ENCODE measurements at places on chromosomes 4 and X. TPM values are rescaled to one million over a fixed set of nuclear protein-coding genes. Genes with fewer than 3 reads are reported as not detected.

DNA sequence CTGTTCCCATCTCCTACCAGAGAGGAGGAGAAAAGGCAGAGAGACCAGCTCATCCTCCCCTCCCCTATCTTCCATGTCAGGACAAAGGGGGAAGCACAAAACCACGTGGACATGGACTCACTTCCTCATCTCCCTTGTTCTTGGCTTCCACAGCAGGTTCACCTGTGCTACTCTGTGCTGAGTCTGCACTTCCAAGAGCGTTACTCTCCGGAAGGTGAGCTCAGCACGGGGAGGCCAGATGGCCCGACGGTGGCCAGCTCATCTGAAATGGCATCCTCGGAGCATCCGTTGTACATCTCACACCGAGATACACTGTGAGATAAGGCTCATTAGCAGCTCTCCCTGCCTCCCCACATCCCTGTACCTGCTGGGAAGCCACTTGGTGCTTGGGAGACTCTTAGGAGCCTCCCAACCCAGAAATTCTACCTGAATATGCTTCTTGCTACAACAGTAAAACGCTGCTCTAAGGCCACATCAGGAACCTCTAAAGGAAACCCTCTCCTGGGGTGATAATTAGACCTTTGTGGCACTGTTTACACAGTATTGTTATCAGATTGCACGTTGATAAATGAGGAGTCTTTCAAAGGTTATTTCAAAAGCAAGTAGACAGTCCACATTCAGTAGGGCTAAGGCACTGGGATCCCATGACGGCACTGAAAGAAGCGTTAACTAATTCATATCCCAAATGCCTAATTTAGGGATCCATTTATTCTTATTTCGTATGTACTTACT, 19.4 kb downstream of the LGI2 start:
- no peak for DNase-seq
- peaks cover 10% of the 10 kb centered on the region for H3K27me3 ChIP-seq
- no peak overlapping the region for H3K4me3 ChIP-seq
- no peaks in the 10 kb centered on the region for H3K4me1 ChIP-seq

GRCh38 chrX:148310426-148311165, 189.8 kb upstream of the AFF2 start:
- H3K27ac ChIP-seq, result no peak overlapping the region
- no peaks in the 10 kb centered on the region for H3K4me1 ChIP-seq
- no peak overlapping the region for H3K4me3 ChIP-seq
- H3K36me3 ChIP-seq, result no peaks in the 10 kb centered on the region
- no peaks in the 10 kb centered on the region for H3K27me3 ChIP-seq
- DNase-seq, result no peak

DNA sequence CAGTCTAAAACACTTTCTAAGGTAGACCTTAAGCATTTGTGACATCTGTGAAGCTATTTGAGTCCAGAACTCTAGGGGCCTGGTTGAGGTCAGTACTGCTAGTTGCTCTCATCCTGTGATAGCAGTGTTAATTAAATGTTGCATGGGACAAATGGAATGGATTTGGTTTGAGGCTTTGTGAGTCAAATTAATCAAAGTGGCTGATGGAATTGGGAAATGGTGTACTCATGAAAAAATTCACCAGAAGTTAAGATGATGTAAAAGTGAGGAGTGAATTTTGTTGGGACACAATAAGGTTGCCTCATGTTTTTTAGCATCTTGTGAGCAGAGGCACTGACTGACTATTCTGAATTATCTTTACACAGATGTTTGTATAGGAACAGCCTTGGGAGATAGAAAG, 99.2 kb upstream of the ARSJ start:
- no peaks in the 10 kb centered on the region for H3K27me3 ChIP-seq
- H3K4me3 ChIP-seq, result no peak overlapping the region
- H3K36me3 ChIP-seq, result no peaks in the 10 kb centered on the region
- no peak overlapping the region for H3K27ac ChIP-seq
- peaks cover 15% of the 10 kb centered on the region for H3K4me1 ChIP-seq
- DNase-seq, result no peak

DNA sequence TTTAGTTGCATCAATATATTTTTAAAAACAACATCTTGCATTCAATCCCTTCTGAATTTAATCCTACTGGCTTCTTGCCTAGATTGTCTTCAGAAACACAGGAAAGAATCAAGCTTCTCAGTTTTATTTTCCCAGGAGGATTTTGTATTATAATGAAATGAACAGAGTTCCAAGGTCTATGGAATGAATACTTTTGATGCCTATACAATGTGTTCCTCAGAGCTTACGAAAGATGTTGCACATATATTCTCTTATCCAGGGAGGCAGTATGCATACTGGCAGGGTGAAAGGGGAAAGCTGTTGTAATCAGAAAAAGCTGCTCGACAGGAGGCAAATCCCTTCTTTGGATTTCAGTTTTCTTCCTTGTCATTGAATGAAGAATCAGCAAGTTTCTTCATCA, 8.8 kb downstream of the TMPRSS11D start:
- no peak overlapping the region for H3K4me3 ChIP-seq
- H3K27me3 ChIP-seq, result no peaks in the 10 kb centered on the region
- no peaks in the 10 kb centered on the region for H3K4me1 ChIP-seq
- no peak overlapping the region for H3K27ac ChIP-seq
- H3K36me3 ChIP-seq, result no peaks in the 10 kb centered on the region

DNA sequence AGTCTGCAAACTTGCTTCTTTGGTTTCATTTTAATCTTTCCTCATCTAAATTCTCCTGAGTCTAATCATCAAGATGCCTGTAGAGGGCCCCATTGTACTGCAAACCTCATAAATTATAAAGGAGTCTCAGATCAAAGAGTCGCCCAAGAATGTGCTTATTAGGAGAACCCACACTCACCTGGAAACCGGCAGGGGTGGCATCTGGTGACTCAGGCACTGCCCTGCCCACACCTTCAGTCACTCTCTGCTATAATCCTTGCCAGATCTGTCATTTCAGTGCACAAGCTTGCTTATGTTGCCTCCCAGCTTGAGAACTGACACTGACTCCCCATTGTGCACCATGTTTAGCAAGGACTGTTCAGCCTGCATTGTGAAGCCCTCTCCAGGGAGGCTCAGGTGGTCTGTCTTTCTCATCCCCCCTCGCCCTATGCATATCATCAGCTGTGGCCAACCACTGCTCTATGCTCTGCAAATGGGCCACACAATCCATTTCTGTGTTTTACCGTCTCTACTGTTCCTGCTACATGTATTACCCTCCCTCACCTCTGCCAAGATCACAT, 12.4 kb downstream of the EPGN start:
- peak overlapping the region; percentile 13 for H3K27ac ChIP-seq
- DNase-seq, result peak; percentile 23
- H3K27me3 ChIP-seq, result peaks cover 13% of the 10 kb centered on the region
- H3K4me1 ChIP-seq, result peaks cover 9% of the 10 kb centered on the region
- no peak overlapping the region for H3K4me3 ChIP-seq

- no peaks in the 10 kb centered on the region for H3K27me3 ChIP-seq
- H3K4me3 ChIP-seq, result no peak overlapping the region
- H3K36me3 ChIP-seq, result peaks cover 5% of the 10 kb centered on the region
- no peak overlapping the region for H3K27ac ChIP-seq
Measured at GRCh38 chr4:120843849-120844527, 78.5 kb downstream of the PRDM5 start.

DNA sequence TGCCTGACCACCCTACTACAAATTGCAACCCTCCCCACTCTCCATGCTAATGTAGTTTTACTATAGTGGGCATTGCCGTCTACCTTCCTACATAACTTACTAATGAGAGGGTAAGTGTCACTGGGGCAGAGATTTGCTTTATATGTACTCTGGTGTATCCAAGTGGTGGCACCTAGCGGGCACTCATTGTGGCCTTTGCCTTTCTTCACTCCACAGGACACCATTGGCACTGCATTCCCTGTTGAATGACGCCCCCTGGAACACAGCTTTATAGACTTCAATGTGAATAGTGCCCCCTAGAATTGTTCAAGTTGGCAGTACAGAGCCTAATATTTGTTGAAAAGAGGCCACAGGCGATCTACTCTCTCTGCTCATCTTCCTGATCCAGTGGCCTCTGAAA, 215.8 kb downstream of the MID1IP1 start:
- no peak for DNase-seq
- H3K4me1 ChIP-seq, result peaks cover 13% of the 10 kb centered on the region
- H3K4me3 ChIP-seq, result no peak overlapping the region

DNA sequence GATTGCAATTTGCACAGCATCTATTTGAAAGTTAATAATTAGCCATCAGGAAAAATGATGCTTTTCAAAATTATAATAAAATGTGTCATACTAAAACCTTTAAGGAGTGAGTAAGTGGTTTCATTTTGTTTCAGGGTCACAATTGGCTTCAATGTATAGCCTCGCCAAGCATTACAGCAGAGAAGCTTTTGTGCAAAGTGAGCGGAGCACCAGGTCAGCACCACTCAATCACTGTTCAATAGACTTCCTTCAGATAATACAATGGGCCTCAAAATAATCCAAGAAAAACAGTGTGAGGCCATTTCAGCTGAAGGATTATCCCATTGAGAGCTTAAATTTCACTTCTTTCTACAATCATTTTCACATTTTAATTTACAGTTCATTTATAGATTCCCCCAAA, 409.2 kb upstream of the SLIT2 start:
- no peak overlapping the region for H3K27ac ChIP-seq
- no peaks in the 10 kb centered on the region for H3K4me1 ChIP-seq
- no peak for DNase-seq
- H3K27me3 ChIP-seq, result no peaks in the 10 kb centered on the region
- no peaks in the 10 kb centered on the region for H3K36me3 ChIP-seq

DNA sequence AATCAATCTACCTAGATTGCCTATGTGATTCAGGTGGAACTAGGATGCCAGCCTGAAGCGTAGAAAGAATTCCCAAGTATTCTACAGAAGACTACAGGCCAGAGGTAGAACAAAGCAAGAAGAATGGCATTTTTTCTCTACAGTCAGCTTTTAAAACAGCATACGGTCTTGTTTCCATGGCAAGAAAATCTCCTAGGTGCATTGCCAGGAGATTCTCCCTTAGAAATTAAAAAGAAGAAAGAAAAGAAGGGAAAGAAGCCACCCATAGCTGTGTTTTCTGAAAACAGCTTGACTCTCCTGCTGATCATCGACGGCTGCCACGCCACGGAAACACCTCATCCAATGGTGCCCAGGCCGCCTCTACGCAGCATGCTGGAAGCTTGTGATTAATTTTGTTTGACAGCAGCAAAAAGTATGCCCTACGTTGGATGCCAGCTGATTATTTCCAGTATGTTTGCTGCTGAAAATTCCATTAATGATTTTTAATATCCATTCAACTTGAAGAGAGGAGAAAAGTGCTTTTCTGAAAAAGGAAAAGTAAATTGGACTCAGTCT, 24.1 kb downstream of the ANK2 start:
- no peaks in the 10 kb centered on the region for H3K27me3 ChIP-seq
- H3K4me3 ChIP-seq, result no peak overlapping the region
- H3K27ac ChIP-seq, result no peak overlapping the region
- no peak for DNase-seq
- no peaks in the 10 kb centered on the region for H3K36me3 ChIP-seq
- peaks cover 9% of the 10 kb centered on the region for H3K4me1 ChIP-seq

The GAB1 gene
- 20.6 TPM for total RNA-seq

The MAGEA9B gene
- not detected for total RNA-seq

The ART3 gene
- total RNA-seq, result under 0.01 TPM

The NPY1R gene
- under 0.01 TPM for total RNA-seq

The RAB41 gene
- total RNA-seq, result not detected
